ENCODE measurements at places on chromosomes 3 and 15. TPM values are rescaled to one million over a fixed set of nuclear protein-coding genes. Genes with fewer than 3 reads are reported as not detected.
A peak's percentile ranks its signal among the peaks of the same experiment; 100 is the strongest.

Gene PLSCR5
- total RNA-seq, result not detected

Gene TICRR
- total RNA-seq, result 44.9 TPM

Gene ROBO2
- 26.0 TPM for total RNA-seq

Gene CRABP1
- 803 TPM for total RNA-seq

Gene VWA5B2
- total RNA-seq, result 0.36 TPM

Gene SERPINI2
- total RNA-seq, result 0.86 TPM

Gene MAGI1
- 47.7 TPM for total RNA-seq

GRCh38 chr15:35289024-35289617 is 204.0 kb upstream of the NANOGP8 start:
- DNase-seq, result no peak

- peak; percentile 6 for DNase-seq
Measured at GRCh38 chr3:32240159-32240545, 1.7 kb downstream of the CMTM8 start.

DNA sequence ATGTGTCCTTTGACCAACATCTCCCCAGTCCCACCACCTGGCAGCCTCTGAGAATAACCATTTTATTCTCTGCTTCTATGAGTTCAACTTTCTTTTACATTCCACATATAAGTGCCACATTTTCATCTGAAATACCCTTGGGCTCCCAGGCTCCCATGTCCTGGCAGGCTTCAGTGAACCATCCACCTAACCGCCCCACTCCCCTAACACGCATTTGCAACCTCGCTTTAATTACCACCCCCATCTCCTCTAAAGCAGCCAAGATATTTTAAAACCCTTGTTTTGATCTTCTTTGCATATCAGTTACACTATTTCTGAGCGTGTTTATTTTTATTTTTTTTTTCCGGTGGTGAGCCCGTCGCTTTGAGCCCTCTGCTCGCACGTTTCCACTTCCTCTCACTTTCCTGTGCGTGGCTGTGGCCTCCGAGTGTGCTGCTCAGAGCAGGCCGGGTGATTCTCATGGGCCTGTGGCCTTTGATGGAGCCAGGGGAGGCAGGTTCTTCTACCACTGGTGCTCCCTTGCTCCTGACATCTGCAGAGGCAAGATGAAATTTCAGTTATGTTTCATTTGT is 195.4 kb upstream of the LPP start:
- DNase-seq, result no peak

DNA sequence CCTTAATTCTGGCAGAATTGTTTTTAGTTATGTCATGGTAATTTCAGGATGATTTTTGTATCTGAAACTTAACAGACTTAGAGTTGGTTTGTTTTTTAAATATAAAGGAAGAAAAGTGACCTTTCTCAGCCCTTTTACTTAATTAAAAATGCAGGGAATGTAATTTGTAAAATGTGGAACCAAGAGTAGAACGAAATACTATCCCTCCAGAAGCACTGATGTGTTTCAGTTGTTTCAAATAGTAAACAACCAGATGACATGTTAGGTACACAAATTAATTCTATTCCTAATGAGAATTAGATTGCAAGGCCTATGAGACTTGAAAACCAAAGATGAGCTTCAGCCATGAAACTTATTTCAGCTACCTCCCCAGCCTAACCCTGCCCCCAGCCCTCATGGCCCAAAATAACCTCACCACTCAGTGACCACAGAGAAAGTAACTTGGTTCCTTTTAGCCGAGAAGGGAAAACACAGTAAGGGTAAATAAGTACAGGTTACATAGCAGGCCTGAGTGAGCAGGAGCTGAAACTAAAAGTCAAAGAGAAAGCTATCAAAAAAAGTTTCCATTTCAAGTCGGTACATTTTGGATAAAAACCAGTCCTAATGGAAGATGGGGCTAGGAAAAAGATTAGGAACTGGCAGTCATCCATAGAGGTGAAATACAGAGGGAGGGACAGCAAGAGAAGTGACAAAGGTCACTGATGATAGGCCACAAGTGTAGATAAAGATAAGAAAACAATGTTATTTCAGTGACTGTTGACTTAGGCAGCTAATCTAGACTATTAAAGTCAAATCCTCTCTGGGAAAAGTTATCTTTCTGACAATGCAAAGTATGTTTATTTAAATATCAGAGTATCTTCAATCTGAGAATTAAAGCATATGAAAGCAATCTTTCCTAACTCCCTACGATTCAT is 23.2 kb downstream of the SENP8 start:
- DNase-seq, result no peak

- no peak for DNase-seq
Measured at GRCh38 chr15:89976246-89976600, 24.9 kb upstream of the ZNF710 start.

GRCh38 chr3:142275856-142276255 is 50.5 kb upstream of the GK5 start:
- no peak for DNase-seq

- DNase-seq, result no peak
Measured at GRCh38 chr3:52298149-52299098, 10.8 kb downstream of the GLYCTK start.

GRCh38 chr15:69668963-69669362 is 216.3 kb downstream of the RPLP1 start:
- DNase-seq, result no peak

DNA sequence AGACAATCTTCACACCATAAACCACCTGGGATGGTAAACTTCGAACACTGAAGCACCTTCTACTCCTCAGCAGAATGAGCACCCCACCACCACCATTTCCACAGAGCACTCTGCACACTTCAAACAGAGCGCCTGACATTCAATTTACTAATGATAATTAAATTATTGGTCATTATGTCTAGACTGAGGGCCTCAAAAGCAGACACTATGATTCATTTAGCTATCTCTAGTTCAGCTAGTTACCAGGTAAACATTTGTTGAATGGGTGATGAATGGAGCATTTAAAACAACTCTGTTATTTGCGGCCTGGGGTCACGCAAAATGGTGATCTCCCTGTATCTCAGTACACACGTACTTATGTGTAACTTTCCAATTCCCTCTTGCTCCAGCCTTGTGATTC is 40.9 kb downstream of the ACAP2 start:
- no peak for DNase-seq

- no peak for DNase-seq
Measured at GRCh38 chr3:45216021-45216609, 10.0 kb downstream of the TMEM158 start.

GRCh38 chr15:60740787-60741354 is 261.9 kb upstream of the ICE2 start:
- DNase-seq, result no peak

- no peak for DNase-seq
Measured at GRCh38 chr15:68725736-68726135, 95.0 kb downstream of the ANP32A start.

DNA sequence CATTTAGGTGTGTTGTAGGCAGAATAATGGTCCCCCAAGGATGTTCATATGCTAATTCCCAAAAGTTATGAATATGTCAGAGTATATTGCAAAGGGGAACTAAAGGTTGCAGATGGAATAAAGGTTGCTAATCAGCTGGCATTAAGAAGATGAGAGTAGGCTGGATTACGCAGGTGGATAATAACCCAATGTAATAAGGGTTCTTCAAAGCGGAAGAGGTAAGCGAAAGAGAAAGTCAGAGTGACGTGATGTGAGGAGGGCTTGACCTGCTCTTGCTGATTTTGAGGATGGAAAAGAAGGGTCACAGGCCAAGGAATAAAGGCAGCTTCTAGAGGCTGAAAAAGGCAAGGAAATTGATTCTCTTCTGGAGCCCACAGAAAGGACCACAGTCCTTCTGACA is 104.0 kb downstream of the STRIT1 start:
- no peak for DNase-seq

DNA sequence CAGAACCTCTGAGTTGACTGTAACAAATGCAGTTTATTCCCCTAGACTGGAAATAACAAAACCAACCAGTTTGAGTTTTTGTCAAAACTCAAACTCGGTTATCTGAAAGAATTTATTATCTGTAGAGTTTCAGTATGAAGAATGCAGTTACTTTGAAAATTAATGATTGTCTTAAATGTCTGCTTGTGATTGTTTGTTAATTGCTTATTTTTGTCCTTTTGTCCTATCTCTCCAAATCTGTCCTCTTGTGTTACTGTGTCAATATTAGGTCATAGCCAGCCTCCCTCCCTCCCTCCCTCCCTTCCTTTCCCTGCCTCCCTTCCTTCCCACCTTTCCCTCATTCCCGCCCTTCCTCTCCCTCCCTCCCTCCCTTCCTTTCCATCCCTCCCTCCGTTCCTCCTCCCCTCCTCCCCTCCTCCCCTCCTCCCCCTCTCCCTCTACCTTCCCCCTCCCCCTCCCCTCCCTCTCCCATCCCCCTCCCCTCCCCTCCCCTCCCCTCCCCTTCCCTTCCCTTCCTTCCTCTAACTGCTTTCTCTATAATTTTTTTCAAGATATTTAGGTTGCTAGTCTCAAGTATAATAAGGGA is 153.5 kb downstream of the FNDC3B start:
- DNase-seq, result no peak

Data from neural crest cell (in vitro differentiated cells).